ENCODE measurements at places on chromosomes 12 and 14. TPM values are rescaled to one million over a fixed set of nuclear protein-coding genes. Genes with fewer than 3 reads are reported as not detected.

The IQSEC3 gene
- not detected for total RNA-seq

The PZP gene
- total RNA-seq = not detected

The EML5 gene
- 0.96 TPM for total RNA-seq

The TAS2R20 gene
- total RNA-seq = 0.07 TPM

The ADAM21 gene
- 0.49 TPM for total RNA-seq

The KRT73 gene
- total RNA-seq = not detected

The LPAR5 gene
- total RNA-seq = 0.27 TPM

The DNAJC22 gene
- 8.2 TPM for total RNA-seq

The FOXG1 gene
- total RNA-seq = 16.7 TPM

The TMEM229B gene
- total RNA-seq = 21.5 TPM

- DNase-seq = peak; percentile 52
Observed at GRCh38 chr14:75041613-75042012, 9.7 kb downstream of the MLH3 start.

- no peak for DNase-seq
Observed at GRCh38 chr12:8664228-8664913, 1.7 kb upstream of the MFAP5 start.

- no peak for DNase-seq
Observed at GRCh38 chr14:79764323-79764722, 447.0 kb downstream of the DIO2 start.

DNA sequence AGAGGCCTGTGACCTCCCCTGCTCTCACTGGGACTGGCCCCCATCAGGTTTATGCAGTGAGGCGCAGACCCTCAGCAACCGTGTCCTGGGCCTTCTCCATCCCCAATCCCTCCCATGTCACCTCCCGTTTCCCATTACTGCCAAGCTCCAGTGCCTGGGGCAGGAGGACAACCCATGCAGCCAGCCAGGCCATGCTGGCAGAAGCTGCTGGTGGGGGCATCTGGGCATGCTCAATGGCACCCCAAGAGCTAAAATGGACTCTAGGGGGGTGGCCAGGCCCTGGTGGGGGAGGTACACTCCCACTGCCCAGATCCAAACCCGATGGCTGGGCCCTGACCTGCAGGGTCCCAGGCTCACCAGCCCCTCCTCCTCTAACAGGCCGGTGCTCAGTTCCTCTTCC, 20.5 kb upstream of the GPR132 start:
- no peak for DNase-seq

- no peak for DNase-seq
Observed at GRCh38 chr12:64992641-64993040, 128.5 kb downstream of the WIF1 start.

DNA sequence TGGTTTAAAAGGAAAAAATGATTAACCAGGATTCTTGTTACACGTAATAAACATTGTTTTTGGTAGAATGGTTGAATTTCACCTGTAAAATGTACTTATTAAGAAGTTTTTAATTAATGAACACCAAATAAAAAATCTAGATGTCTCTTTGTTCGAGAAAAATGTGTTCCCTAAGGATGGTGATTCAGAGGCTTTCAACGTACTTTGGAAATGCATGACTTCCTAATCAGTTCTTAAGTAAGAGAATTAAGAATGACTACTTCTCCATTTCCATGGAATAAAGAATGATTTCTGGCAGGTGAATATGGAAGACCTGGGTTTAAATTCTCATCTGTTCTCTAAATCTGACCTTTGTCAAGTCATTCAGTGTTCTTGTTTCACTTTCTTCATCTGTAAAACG, 428.6 kb downstream of the KCNH5 start:
- no peak for DNase-seq

- DNase-seq = no peak
Observed at GRCh38 chr14:81245771-81246170, 25.0 kb upstream of the GTF2A1 start.

- no peak for DNase-seq
Observed at GRCh38 chr12:68389305-68389704, 57.1 kb upstream of the MDM1 start.

DNA sequence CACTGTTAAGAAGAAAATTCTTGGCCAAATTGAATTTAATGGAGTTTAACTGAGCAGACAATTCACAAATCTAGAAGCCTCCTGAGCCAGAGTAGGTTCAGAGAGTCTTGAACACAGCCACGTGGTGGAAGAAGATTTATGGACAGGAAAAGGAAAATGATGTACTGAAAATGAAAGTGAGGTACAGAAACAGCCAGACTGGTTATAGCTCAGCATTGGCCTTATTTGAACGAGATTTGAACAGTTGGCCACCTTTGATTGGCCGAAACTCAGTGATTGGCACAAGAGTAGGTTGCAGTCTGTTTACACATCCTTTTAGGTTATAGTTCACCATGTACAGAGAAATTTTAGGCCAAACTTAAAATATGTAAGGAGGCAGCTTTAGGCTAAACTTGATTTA, 9.9 kb downstream of the OAS2 start:
- DNase-seq = no peak

- DNase-seq = no peak
Observed at GRCh38 chr12:132385923-132386751, 56.7 kb upstream of the GALNT9 start.

DNA sequence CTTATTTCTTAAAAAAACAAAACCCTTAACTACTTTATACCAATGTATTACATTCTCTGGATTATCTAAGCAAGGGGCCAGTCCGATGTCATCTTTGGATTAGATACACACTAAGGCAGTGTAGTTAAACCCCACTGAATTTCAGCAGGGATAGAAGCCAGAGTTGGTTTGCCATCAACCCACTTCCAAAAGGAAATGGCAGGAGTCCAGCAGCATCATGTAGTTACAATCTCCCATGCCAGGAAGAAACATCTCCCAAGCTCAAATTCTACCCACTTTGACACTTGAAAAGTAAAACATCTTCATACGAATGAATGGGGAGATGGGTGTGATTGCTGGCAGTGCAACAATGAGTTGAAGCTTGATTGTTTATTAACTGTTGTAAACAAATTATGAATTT, 203.5 kb upstream of the PLXNC1 start:
- DNase-seq = no peak
